ENCODE measurements at places on chromosomes 12 and 14.
A peak's percentile ranks its signal among the peaks of the same experiment; 100 is the strongest.

DNA sequence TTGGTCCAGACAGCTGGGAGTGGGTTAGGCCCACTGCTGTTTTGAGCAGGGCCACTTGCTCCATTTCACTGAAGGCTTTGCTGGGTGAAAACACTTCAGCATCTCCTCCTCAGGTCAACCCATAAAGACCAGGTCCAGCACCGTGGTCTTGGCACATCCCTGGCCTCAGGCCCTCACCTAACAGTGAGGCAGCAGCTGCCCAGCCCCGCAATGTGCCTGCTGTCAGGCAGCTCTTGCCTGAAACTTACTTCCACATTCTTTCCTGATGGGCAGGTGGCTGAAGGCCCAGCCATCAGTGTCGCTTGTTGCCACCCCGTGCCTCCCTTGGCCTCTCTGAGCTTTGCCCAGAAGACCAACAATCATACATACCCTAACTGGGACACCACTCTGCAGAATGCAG, 54.4 kb downstream of the ANAPC7 start:
- peak overlapping the region; percentile 86 for H3K27ac ChIP-seq
- no peak for DNase-seq
- H3K27me3 ChIP-seq = no peaks in the 10 kb centered on the region
- H3K36me3 ChIP-seq = peaks cover 48% of the 10 kb centered on the region
- H3K4me1 ChIP-seq = peaks cover 42% of the 10 kb centered on the region
- no peak overlapping the region for H3K4me3 ChIP-seq

GRCh38 chr14:49512147-49512551, 74.0 kb downstream of the RPS29 start:
- DNase-seq = no peak
- H3K36me3 ChIP-seq = no peaks in the 10 kb centered on the region
- no peaks in the 10 kb centered on the region for H3K4me1 ChIP-seq
- H3K27ac ChIP-seq = no peak overlapping the region
- H3K27me3 ChIP-seq = no peaks in the 10 kb centered on the region

DNA sequence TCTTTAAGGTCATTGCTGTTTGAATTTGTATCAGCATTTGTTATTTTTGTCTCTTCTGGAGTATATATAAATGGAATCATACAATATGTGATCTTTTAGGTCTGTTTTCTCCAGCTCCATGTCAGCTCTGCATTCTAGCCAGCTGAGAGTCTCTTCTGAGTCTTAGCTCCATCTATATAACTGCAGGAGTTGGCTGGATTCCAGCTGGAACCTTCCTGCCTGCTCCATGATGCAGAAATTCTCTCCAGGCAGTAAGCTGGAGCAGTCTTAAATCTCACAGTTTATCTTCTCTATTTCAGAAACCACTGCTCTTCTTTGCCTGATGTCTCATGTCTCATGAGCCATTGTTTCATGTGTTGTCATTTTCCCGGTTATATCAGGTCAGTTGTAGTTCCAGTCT, 827.6 kb downstream of the NRXN3 start:
- no peaks in the 10 kb centered on the region for H3K4me1 ChIP-seq
- H3K27me3 ChIP-seq = no peaks in the 10 kb centered on the region
- no peaks in the 10 kb centered on the region for H3K36me3 ChIP-seq
- H3K27ac ChIP-seq = no peak overlapping the region
- no peak overlapping the region for H3K4me3 ChIP-seq

DNA sequence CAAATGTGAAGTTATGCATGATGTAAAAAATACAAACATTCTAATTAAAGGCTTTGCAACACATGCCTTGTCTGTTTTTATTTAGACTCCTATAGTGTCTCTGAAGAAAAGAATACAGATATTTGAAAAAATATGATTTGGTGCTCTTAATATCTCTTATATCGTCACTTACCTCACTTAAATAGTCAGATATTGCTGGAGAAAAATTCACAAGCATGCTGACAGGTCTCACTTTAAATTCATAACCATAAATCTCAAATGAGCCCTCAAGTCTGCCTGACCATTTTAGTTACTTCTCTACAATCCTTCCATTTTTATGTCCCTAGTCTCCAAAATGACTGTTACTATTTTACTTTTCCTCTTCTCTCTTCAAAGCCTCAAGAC, 5.4 kb upstream of the YEATS4 start:
- H3K36me3 ChIP-seq = no peaks in the 10 kb centered on the region
- DNase-seq = no peak
- no peak overlapping the region for H3K4me3 ChIP-seq
- peaks cover 14% of the 10 kb centered on the region for H3K4me1 ChIP-seq
- peaks cover 9% of the 10 kb centered on the region for H3K27me3 ChIP-seq

DNA sequence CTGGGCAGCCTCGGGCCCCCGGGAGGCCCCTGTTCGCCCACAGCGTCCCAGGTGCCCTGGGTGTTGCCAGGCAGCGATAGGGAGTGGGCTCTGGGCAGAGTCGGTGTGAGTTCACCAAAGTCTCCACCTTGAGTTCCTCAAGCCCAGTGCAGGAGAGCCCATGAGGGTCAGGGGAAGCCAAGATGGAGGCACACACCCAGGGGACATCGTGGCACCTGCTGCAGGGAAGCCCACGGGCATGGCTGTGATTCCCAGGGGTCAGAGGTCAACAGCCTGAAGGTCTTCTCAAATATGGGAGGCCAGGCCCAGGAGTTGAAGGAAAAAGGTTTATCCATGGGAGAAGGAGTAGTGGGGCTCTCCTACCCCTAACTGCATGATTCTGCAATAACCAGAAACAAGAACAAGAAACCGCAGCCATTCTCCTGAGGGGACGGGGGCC, 148.8 kb downstream of the ADGRD1 start:
- peaks cover 15% of the 10 kb centered on the region for H3K4me1 ChIP-seq
- H3K27me3 ChIP-seq = peaks cover 4% of the 10 kb centered on the region
- no peak overlapping the region for H3K4me3 ChIP-seq
- no peak for DNase-seq
- H3K36me3 ChIP-seq = no peaks in the 10 kb centered on the region
- no peak overlapping the region for H3K27ac ChIP-seq

DNA sequence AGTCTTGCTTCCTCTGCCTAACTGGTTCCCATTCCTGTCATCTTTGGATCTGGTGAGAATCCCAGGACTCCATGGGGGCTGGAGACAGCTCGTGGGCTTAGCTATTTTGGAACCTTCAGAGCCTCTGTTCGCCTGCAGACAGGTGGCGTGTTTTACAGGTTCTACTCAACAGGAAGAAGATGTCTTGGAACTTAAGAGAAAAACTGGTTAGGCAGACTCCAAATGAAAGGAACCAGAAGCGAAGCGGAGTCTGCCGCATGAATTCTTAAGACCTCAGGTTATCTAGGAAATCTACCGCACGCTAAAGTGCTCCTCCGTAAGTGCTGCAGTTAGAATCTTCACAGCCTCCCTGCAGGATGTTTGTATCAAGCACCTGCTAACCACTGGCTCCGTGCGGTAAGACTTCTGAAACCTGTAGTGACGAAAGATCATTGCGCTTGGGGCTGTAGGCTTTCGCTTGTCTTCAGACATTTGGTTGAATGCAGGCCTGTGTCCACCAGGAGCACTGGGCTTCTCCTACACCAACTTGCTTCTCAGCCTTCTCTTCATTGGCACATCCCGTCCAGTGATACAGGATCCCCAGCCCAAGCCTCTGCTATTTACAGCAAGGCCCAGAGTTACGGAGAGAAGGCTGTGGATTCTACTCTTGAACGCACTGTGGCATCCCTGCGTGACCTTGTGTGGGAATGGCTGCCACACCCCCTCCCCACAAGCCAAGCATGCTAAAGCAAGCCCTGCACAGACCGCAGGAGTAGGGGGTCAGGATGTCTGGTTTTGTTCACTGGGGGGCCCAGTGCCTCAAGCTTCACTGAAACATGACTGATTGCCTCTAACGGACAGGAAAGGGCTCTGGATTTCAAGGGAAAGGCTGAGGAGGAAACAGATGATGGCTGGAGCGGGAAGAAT, 35.0 kb downstream of the ACADS start:
- H3K27me3 ChIP-seq = no peaks in the 10 kb centered on the region
